ENCODE measurements at places on chromosomes 12 and 14.

- DNase-seq: no peak
These were observed 1.0 kb downstream of the ART4 start for GRCh38 chr12:14842315-14842714.

GRCh38 chr14:95507701-95508103 lies 8.7 kb downstream of the SYNE3 start:
- peak; percentile 60 for DNase-seq

GRCh38 chr14:95183532-95184412 lies 26.4 kb upstream of the DICER1 start:
- peak; percentile 15 for DNase-seq

DNA sequence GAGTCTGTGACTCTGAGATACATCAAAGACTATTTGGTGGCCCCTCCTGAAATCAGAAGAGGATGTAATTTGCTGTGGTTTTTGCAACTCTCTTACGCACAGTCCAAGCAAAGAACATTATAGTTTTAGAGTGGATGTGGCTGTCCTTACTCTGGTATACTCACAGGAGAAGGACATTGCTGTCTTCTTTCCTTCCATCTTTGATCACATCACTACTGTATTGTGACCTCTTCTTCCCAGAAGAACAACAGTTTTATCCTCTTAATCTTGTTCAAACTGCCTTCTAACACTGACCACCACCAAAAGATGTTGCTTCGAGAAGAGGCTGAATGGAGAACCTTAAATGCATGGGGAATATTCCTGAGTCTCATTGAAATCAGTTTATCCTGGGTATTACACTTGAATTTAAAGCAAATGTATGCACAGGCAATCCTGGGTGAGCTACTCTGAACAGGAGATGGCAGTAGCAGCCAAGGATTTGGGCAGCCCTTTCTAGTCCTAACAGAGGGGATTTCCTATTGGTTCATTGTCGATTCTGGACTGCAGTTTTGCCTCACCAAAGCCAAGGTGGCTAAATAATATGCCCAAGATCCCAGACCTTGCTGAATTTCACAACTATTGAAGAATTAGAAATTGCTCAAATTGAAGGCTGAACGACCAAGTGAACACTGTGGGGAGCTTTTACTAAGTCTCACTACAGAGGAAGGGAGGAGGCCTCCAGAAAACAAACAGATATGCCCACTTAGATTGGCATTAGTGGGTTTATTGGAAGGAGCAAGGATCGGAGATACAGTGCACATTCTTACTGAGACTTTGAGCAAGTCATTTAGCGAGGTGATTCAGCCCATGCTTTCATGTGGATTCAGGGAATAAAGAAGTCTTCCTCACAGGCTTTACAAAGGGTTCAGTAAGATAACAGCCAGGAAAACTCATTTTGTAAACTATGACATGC lies 282.8 kb downstream of the PAWR start:
- no peak for DNase-seq

GRCh38 chr14:68807987-68808386 lies 15.1 kb upstream of the ZFP36L1 start:
- DNase-seq: no peak

- no peak for DNase-seq
These were observed 143.6 kb downstream of the CPNE8 start for GRCh38 chr12:38761636-38762342.

- no peak for DNase-seq
These were observed 709.2 kb downstream of the TMEM121 start for GRCh38 chr14:106235356-106236159.

DNA sequence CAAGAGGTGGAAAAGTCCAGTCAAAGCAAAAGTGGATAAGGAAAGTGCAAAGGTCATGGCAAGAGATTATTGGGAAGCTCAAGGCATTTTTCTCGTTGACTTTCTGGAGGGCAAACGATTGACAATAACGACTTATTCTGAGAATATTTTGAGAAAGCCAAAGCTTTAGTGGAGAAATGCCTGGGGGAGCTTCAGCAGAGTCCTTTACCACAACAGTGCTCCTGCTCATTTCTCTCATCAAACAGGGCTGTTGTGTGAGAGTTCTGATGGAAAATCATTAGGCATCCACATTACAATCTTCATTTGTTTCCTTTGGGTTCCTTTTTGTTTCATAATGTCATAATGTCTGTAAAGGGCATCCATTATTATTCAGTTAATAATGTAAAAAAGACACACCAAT lies 26.9 kb downstream of the PRB3 start:
- no peak for DNase-seq

- no peak for DNase-seq
These were observed 449.1 kb downstream of the RAD51B start for GRCh38 chr14:68268719-68269118.

DNA sequence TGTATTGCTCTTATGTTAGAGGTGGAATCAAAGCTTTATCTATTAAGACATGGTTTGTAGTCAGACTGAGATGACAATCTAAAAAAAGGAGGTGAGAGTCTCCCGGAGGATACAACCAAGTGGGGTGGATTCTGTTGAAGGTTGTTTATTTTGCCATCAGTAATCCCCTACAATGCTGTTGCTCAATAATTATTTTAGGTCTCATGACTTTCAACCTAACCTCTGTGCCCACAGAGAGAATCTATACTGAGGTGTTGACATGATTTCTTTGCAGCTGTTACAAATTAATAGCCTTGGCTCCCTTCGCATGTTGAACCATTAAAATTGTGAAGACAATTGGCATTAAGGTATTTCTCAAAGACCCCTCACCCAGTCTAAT lies 28.7 kb upstream of the FOS start:
- DNase-seq: no peak

DNA sequence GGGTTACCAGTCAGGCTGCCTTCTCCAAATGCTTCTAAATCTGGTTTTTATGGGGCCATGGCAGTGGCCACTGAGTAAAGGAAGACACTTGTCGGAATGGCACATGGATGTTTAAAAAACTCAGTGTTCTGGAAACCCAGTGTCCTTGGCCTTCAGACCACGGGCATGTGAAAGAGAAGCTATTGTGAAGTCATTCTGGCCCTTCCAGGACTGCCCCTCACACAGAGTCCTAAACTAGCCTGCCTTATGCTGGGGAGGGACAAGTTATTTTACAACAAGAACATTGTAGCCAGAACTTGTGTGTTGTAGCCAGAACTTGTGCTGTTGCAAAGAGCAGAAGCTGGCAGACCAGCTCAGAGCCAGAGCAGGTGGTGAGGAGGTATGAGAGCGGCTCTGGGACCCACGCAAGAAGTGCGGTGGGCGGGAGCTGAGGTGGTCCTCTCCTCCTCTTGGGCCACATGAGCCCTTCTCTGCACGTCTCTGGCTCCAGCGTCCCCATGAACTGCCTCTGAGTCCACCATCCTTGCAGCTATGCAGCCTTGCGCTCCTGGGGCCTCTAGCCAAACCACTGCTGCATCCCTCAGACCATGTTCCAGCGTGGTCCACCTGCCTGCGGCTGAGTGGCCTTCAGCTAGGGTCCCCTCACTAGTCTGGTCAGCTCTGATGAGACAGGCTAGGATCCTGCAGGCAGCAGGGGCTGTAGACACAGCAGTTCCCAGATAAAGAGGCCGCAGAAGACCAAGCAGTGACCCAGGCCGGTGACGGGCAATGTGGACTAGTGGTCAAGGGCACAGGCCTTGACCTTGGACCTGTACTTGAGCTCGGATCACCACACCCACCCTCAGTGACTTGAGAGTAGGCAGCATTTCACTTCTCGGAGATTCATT lies 32.5 kb downstream of the MMAB start:
- DNase-seq: no peak

GRCh38 chr12:57816001-57816854 lies 2.3 kb downstream of the AVIL start:
- DNase-seq: no peak

DNA sequence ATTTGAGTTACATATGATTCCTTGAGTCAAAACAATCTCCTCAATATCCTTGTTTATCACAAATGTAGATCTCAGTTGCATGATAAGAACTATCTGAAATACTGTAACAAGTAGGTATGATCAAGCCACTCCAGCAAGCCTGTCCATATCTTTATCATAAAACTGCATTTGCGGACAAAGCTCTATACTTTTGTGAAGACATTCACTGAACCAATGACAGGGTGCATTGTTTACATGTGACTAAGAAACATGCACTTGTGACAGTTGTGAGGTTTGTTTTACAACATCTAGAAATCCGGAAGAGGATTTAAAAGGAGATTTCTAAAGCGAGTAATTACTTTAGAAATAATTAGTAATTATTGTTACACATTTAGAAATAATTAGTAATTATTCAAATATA lies 111.7 kb downstream of the PPP2R5E start:
- no peak for DNase-seq

GRCh38 chr14:104844306-104845032 lies 20.6 kb upstream of the CEP170B start:
- no peak for DNase-seq

DNA sequence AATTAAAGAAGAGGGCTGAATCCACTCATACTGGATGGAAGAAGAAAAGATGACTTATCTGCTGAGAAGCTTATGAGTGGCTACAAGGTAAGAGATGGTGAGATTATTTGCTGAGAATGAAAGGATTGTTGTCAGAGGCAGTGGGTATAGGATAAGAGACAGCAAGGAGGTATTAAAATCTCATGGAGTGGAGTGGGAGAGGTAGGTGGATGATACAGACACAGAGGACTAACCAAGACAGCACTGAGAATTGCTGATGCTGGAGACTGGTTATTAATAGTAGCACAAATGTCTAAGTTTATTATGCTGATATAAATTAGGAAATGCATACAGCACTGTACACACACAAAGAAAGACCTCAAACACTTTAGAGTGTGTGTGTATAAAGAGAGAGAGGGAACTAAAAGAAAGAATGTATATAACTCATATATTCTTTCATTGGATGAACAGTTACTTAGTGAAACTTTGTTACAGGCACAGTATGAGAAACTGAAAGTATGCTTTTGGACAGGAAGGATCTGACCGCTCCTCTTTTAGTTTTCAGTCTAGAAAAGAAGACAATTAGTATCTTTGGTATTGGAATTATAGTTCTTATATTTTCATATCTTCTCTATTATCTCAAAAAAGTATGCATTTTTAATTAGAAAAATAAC lies 543.1 kb downstream of the LRFN5 start:
- no peak for DNase-seq

DNA sequence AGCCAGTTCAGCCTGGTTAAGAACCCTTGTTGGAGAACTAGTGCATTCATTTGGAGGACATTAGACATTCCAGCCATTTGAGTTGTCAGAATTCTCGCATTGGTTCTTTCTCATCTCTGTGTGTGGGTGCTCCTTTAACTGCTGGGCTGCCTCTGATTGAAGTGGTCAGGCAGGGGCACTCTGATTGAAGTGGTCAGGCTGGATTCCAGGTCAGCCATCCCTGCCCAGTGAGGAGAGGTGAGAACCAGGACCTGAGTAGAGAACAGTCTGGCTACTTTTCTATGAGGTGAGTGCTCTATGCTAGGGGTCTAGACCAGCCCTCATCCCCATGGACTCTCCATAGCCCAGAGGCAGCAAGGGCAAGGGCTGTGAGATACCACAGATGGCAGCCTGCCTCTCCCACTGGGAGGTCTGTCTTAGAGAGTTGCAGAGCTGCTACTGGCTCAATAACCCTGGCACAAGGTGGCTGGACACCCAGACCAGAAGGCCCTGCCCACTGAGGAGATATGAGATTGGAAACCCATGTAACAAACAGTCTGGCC lies 691.6 kb downstream of the TMTC2 start:
- DNase-seq: no peak

DNA sequence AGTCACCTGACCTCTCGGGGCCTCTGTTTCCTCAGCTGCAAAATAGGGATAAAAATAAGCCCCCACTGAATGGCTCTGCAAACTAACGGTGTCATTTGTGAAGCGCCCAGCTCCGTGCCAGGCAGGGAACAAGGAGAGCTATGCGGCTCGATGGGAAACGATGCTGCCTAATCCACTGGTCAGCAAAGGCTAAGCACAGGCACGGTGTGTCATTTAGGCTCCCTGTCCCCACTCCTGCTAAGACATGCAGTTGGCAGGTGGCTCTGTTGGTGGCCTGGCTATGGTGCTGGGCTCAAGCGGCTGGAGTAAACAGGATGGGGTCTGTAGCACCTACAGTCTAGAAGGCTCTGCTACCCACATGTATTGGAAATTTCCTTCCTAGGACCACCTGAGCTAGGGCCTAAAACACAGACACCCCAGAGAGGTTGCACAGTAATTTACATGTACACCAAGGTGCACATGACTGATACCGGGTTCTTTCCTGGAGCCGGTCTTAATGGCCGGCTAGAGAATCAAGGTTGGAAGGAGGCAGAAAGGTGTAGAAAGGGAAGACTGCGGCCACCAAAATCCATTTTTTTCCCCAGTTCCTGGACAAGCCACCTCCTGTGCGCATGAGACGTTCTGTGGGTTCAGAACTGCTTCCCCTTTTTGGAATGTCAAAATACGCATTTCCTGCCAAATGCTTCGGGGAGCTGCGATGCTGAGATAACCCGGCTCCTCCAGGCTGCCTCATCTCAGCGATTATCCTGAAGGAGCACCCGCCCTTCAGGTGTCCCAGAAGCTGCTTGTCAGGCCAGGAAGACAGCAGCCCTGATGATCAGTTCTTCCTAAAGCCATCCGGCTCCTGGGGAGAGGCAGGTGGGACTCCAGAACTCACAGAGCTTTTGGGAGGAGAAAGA lies 1.0 kb downstream of the CACNA2D4 start:
- peak; percentile 73 for DNase-seq

DNA sequence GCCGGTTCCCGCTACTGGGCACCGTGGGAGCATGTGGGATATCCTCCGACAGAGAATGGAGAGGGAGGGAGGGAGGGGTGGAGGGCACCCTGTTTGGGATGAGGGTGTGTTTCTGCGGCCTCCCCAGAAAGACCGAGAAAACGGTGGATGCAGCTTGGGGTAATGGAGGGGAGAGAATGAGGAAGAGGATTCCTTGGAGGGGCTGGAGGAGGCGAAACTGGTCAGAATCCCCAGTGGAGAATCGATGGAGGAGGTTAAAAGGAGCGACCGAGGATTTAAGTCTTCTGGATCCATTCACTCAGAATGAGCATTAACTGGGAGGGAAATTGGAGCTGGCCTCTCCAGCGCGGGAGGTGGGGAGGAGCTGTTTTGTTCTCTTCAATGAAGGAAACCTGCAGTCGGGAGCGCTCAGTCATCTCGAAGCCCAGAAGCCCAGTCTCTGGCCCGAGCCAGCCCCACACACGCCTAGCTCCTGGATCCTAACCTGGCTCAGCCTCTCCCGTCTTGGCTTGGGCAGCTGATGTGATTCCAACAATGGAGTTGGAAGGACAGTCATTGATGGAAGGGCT lies 581 bp downstream of the ARG2 start:
- no peak for DNase-seq

DNA sequence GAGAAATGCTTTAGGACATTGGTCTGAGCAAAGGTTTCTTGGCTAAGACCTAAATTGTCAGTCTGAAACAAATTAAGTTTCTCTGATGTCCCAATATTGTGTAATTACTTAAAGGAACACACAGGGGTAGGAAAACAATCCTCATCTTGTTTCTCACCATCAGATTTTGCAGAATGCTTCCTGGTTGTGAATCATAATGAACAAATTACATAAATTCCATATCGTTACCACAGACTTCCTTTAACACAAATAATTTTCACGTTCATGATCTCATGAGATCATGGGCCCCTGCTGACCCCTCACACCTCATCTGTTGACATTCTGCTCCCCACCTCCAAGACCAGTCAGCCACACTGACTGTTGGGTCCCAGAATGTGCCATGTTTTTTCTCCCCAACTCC lies 194.1 kb downstream of the MON2 start:
- DNase-seq: peak; percentile 2

All from CD14-positive monocyte (primary cell).